ENCODE measurements at places on chromosomes 6 and 20. TPM values are rescaled to one million over a fixed set of nuclear protein-coding genes. Genes with fewer than 3 reads are reported as not detected.

DNA sequence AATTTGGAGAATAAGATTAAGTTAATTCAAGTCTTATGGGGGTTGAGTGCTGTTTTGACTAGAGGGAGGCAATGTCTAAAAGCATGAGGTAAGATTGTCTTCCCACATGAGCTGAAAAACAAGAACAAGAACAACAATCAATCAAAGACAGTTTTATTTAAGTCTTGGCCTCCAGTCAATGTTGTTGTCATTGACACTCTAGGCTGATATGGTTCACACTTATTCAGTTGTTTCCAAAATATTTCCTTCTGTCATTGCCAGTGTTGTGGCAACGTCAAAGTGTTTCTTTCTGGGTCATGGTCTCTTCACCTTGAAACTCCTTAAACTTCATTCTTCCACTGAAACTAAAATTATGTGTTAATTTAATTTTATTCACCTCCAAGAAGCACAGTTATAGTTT, 72.4 kb downstream of the GRIK2 start:
- no peak for DNase-seq

GRCh38 chr20:50014570-50015562, 32.1 kb downstream of the SNAI1 start:
- peak; percentile 56 for DNase-seq

- DNase-seq, result no peak
These were observed 1321.1 kb upstream of the GJE1 start for GRCh38 chr6:140811642-140812041.

DNA sequence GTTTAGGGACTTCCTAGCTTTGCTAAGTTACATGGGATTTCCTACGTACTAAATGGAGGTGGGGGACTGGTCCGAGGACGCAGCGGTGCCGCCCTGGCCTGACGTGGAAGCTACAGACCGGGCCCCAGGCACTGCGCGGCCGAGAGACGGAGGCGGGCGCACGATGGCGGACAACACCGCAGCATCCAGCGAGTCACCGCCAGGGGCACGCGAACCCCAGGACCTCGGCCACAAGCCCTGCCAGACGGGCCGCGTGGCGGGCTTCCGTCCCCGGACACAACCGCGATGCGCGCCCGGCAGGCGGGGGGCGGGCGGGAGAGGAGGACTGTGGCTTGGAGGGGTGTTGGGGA, 1516.9 kb upstream of the DEFB115 start:
- DNase-seq, result no peak

GRCh38 chr6:75472885-75473284, 20.7 kb downstream of the FILIP1 start:
- DNase-seq, result no peak

- DNase-seq, result no peak
These were observed 24.6 kb upstream of the TNFRSF21 start for GRCh38 chr6:47334334-47334733.

DNA sequence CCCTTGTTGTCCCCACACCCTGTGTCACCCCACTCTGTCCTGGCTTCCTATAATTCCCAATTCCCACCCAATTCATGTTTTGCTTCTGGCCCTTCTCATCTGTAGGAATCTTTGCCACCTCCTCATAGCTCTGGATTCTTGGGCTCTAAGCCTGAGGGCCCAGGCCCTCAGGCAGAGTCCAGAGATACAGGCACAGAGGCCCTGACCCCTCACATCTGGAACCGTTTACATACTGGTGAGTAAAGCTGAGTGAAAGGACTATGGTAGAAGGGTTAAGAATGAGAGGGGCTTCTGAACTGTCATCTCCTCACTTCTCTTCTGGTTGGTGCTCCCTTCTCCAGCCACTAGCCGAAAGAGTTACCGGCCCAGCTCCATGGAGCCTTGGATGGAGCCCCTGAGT, 13.6 kb downstream of the PRRC2A start:
- DNase-seq, result no peak

GRCh38 chr20:47465335-47466090, 36.2 kb upstream of the NCOA3 start:
- DNase-seq, result no peak

DNA sequence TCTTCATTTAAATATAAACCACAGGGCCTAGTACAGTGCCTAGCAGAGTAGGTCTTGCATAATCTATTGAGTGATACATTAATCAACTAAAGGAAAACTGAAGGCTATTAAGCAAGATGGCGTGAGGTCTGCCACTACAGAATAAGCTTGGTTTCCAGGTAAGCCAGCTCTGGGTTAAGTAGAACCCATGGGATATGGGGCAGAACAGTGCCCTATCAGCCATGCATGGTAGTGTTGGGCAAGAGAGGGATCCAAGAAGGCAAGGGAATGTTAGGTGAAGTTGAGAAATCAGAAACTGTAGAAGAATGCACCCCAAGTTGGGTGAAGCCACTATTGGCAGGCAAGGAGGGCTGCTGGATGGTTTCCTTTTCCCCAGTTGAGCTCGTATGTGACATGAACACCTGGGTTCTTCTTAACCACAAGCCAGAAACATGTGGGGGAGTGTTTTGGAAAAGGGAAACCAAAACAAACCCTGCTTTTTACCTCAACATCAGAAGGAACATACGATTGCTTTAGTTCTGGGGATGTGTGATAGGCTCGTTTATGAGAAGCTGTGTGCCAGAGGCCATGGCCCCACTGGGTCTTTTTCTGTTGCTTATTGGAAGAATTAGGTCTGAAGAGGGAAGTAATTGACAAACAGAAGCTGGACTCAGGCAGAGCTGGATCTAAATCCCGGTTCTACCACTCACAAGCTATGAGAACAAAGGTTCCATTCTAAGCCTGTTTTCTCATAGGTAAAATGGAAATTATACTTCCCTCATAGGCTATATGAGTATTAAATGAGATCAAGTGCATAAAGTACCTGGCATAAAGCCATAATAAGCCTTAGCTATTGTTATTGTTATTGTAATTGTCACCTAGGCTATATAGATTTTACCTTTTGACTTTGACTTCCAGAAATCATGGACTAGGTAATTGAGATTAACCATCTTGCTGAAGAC, 33.5 kb downstream of the NEDD9 start:
- no peak for DNase-seq

DNA sequence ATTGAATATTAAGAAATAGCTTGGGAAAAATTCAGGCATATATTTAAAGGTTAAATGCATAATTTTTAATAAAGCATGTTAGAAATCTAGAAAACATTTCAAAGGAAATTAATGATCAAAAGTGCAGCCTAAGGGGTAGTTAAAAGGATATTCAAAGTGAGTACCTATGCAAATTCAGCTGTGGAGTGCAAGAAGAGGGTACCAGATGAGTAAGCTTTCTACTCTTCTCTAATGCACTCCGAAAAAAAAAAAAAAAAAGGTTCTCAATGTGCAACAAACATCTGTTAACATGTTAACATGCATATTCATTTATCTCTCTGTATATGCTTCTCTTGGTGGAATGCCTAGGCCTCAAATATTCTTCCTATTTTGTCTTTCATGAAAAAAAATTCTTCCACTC, 32.0 kb upstream of the KATNA1 start:
- no peak for DNase-seq

GRCh38 chr20:4833074-4833728, 111.5 kb downstream of the PRND start:
- DNase-seq, result no peak

Gene CABLES2
- total RNA-seq, result 9.3 TPM

Gene TRIM31
- total RNA-seq, result not detected
